ENCODE measurements at places on chromosomes 3 and 15.

- no peak for DNase-seq
Observed at GRCh38 chr3:295166-295565, 98.6 kb downstream of the CHL1 start.

GRCh38 chr3:164060923-164061322, 1017.4 kb downstream of the SI start:
- DNase-seq, result no peak

DNA sequence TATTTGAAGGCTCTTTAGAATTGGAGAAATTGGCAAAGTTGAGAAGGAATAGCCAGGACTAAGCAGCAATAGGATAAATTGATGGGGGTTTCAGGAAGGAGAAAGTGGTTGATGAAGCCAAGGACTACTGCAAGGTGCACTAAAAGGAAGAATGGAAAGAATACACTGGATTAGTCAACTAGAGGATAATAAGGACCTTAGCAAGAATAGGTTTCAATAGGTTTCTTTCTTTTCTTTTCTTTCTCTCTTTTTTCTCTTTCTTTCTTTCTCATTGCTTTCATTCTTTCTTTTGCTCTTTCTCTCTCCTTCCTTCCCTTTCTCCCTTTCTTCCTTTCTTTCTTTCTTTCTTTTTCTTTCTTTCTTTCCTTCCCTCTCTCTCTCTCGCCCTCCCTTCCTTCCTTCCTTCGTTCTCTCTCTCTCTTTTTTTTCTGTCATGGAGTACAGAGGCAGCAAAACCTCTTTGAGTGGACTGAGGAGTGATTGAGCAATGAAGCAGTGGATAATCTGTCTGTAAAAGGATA, 234.4 kb upstream of the TMC3 start:
- DNase-seq, result no peak

GRCh38 chr3:148758303-148758884, 60.7 kb downstream of the AGTR1 start:
- no peak for DNase-seq

DNA sequence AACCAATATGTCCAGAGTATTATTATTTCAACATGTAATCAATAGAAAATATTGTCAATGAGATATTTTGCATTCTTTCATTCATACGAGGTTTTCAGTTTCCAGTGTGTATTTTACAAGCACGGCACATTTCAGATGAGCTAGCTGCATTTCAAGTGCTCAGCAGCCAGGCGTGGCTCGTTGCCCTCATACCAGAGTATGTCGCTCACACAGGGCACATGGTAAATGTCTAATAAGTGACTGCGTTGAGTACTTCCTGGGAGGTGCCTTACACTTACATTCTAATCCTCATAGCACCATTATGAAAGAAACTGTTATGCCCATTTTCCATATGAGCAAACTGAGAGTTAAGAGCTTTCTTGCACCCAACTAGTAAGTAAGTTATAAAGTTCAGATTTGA, 47.4 kb downstream of the TMEM266 start:
- no peak for DNase-seq

GRCh38 chr15:70087708-70088352, 9.9 kb downstream of the TLE3 start:
- DNase-seq, result no peak

DNA sequence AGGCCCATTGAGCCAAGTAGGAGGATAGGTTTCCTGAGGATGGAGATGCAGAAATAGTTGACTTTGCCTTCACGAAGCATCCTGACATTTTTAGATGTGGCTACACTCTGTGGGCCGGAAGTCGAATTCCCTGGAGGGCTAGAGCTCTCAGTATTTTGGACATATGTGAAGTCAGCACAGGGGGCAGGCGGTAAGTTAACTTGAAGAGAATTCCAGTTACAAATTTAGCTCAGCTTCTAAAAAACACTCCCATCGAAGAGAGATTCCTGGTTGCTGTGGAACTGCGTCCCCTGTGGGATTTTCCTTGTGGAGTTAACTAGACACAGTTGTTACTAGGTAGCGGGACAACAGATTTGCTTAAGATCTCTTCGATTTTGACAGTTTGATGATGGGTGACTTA, 161.9 kb upstream of the RGMA start:
- no peak for DNase-seq

DNA sequence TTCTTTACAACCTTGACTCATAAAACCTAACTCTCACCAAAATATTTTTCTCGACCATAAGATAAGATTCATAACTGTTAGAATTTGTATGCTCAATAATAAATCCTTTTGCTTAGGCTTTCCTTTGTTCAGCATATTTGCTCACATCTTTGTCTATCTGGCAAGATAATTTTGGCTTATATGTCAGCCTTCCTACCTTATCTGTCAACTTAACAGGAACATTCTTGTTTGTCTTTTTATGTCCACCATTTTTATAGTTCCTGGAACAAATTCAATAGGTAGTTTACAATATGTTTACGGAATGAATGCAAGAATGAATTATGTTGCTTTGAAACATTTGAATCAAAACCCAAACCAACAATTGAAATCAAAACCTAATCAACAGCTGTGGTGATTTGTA, 41.0 kb upstream of the P2RY1 start:
- no peak for DNase-seq

DNA sequence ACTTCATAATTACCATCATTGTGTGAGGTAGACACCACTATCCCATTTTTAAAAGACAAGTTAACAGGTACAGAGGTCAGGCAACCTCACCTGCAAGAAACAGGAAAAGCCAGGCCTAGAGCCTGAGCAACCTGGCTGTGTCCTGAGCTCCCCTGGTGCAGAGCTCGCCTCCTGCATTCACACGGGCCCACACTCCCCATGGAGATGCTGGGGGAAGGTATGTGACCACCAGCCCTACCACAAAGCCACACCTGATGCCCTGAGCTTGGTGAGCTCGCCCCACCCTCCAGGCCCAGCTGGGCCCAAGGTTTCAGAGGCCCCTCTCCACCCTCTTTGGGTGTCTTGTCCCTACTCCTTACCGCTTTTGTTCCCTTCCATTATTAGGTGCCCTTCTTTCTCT, 1.2 kb upstream of the EFCAB12 start:
- DNase-seq, result no peak

DNA sequence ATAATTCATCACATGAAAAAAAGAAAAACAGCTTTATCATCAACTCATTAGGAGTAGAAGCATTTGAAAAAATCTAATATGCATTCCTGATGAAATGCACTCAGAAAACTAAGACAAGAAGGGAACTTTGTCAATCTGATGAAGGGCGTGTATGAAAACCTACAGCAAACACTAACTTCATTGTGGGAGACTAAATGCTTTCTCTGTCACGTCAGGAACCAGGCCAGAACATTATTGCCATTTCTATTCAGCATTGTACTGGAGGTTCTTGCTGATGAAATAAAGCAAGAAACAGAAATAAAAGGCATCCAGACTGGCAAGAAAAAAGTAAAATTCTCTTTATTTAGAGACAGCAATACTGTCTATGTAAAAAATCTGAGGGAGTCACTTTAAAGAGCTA, 235.2 kb downstream of the GABRB3 start:
- DNase-seq, result no peak

DNA sequence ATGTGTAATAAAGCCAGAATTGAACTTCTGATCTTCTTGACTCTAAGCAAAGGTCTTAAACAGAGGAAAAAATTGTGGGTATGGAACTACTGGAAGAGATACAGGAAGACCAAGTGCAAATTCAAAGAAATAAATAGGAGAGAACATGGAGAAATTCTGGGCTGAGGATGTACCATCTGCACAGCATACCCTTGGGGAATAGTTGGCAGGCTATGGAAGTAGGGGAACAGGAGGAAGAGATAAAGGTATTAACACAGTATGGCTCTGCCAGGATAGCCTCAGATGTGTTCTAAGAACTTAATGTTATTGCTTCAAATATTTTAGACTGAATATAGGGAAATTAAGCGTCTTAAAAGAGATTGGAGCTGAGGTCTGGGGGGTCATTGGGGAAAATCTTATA, 485.4 kb downstream of the CNTN3 start:
- DNase-seq, result no peak

DNA sequence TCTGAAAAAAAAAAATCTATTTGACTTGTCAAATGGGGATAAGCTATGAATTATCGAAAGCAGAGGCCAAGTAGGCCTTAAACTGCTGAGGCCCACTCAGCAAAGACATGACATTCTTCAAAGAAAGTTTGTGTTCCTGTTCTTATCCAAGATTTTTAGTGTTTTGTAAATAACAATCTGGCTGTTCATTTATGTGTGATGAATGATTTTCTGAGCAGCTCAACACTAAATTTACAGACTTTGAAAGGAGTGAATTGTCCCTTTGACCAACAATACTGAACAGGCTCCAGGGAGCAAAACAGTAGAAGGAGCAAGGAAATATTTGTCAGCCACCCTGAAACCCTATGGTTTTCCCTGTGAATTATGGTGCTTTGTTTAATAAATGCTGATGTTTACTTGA, 512.6 kb upstream of the NAALADL2 start:
- no peak for DNase-seq

DNA sequence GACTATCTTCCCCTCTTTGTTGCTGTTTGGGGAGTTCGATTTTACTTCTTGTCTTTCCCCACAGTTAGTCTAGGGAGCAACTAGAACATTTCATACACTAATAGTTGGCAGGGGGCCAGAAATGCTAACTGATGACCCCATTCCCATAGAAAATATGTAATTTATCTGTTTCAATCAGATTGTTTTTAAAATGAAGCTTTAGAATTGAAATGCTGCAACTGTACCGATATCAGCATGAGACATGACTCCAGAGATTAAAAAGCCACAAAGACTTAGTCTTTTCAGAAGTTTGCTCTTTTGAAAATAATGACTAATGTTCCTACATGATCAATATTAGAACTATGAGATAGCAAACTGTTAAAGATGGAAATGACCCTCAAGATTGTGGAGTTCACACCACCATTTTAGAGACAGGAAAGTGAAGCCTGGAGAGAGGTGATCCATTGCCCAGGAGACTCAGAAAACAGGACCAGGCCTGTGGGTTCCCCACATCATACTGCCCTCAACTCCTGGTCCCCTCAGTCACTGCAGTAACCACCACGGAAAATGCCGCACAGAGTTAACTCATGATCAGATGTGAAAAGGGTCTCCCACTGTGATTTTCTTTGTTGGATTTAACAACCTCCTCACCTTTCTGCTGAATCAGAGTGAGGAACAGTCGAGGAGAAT, 130.3 kb downstream of the CHDH start:
- no peak for DNase-seq

DNA sequence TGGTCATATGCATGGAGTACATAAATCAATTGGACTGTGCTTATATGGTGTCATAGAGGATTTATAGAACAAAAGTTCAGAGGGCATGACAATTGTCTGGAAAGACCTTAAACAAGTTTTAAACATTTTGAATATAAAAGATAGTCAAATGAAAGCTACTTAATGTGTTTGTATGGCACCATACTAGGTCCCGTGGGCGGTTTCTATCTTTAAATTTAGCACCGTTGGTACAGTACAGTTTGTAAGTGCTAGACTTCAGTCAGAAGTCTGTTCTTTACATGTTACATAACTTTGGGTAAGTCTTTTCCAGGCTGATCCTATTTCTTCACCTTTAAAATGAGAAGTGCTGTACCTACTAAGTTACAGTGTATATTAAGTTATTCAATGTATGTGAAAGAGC, 373.4 kb upstream of the ARL6 start:
- DNase-seq, result no peak

DNA sequence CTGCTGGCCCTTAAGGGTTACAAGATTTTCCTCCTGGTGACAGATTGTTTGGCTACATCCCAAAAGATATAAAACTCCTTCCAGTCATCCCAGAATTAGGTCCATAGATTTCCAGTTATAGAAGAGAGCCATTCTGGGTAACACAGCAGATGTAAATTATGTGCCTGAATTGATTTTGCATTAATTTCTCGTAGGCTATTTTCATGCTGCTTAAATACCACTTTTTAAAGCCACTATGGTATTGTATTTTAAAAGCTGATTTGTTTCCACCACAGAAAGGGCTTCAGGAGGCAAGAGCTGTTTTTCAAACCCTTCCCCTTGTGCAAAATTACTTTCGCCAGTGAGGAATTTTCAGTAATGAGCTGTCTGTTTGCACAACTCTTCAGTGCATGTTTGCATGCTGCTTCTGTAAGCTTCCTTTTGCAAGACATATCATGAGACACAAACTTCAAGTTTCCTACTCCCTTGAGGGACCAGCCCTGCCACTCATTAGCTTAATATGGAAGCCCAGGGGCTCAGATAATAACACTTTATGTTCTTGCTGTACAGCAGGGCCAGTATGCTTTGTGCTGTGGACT, 105.4 kb upstream of the TNIK start:
- DNase-seq, result no peak

- no peak for DNase-seq
Observed at GRCh38 chr15:85618228-85618505, 176.6 kb downstream of the KLHL25 start.

DNA sequence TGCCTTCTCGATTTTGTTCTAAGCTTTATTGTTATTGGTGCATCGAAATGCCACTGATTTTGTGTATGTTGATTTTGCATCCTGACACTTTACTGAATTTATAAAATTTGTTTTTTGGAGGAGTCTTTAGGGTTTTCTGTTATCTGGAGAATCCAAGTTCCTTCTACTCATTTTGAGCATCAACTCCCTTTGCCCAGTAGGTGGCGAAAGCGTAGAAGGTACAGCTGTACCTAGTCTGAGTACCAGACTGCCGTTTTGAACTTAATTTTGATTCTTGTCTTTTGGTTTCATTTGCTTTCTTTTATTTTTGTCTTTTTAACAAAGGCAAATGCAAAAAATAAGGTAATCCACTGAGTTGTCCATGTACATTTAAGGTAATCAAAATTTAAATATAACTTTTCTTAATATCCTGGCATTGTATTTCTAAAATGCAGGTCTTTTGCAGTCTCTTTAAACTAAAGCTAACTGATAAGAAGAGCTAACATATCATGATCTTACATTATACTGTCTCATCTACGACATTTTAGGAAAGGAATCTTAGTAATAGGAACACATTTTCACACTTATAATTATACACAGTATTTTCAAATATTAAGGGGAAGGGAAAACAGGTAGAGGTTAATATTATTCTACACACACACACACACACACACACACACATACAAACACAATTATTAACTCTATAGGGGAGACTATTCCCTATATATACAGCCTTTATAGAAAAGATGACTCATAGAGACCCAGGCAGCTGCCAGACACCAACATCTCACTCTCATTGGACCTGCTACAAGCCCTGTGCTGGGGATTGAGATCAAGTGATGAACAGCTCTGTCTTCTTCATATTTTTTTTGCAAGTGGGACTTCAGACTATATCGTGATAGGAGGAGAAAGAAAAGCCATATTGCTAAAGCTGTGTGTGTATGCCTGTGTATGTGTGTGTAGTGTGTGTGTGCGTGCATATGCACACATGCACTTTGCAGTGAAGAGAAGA, 71.8 kb downstream of the SYNPR start:
- DNase-seq, result no peak

- no peak for DNase-seq
Observed at GRCh38 chr3:120560304-120561250, 35.6 kb upstream of the NDUFB4 start.
